ENCODE measurements at places on chromosomes 16 and 17.

- no peak for DNase-seq
These were observed 56.5 kb downstream of the SPAG9 start for GRCh38 chr17:51064061-51064735.

- no peak for DNase-seq
These were observed 2.6 kb downstream of the RARA start for GRCh38 chr17:40311575-40311974.

DNA sequence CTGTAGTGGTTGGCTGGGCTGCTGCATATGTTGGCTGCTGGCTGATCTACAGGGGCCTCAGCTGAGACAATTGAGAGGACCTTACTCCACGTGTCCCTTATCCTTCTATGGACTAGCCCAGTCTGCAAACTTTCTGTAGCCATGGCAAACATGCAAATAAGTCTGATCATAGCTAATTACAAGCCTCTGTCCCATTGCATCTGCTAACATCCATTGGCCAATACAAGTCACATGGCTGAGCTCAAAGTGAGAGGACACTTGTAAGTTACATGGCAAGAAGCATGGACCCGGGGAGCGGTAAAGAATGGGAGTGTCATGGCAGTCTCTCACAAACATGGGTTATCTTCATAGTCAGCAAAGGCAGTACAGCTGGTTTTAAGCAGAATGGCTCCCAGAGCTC, 11.6 kb upstream of the IL4R start:
- DNase-seq, result no peak

DNA sequence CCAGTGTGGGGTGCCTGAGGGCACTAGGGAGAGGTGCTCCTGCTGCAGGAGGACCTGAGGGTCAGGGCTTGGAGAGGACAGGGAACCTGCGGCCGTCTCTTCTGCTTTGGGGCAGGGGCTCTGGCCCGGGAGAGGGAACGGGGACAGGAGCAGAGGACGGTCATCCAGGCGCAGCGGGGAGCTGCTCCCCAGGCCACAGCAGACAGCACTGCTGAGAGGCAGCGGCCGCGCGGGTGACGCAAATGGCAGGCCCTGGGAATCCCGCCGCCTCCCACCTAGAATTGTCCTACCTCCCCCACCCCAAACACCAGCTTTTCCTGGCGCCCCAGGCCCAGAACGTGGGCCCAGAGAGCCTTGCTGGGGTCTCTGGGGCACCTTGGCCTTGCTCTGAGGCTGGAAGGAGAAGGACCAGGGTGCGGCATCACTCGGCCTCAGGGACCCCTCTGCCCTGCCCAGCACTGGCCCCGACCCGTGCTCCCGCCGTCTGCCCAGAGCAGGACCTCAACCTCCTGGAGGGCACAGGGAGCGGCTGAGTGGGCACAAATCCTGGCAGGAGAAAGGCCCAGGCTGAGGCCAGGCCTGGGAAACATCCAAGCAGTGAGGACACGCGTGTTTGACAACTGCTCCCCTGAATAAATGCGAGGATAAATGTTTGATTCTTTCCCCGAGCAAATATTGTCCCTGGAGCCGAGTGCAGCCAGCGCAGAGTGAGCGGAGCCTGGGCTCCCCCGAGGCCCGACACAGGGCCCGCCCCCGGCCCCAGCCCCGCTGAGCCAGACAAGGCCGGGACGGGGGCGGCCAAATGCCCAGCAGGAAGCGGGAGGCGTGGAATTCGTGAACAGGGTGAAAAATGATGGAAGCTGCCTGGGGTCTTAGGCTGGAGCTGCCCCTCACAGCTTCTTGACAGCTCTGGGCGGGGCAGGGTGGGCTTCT, 8.5 kb downstream of the SSTR5 start:
- DNase-seq, result no peak

DNA sequence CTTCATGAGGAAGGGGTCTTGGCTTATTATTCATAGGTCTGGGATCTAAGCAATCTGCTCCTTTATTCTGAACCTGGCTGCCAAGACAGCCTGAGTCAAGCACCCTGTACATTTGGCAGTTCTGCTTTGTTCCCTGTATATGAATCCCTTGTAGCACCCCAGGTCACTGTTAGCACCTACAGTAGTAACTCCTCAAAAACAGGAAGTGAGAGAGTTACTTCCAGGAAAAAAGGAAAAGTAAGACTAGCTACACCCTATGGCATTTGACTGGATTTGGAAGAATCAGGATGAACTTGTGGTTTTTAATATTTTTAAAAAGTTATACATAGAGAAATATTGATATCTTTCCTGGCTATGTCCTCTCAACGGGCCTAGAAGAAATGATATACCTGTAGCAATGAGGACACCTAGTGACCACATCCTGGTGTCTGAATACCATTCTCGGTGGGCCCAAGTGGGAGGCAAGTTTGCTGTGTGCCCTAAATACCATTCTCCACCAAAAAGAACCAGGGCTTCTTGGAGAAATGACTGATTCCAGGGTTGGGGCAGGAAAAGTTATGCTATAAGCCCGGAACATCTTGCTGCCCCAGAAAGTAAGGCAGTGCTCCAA, 9.9 kb downstream of the ANKRD40 start:
- DNase-seq, result no peak

DNA sequence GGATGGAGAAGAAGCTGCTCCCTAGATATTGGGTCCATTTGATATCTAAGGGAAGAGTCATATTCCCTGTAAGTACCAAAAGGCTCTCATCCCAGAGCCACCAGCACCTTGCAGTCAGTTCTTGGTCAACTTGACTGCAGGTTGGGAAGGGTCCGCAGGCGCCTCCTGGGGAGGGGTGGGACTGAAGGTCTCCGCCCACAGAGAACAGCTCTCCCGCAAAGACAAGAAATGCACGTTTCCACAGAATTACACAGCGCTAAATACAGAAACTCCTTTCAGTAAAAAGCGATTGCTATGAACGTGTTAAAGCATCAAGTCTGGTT, 864 bp upstream of the CTCF start:
- DNase-seq, result no peak

DNA sequence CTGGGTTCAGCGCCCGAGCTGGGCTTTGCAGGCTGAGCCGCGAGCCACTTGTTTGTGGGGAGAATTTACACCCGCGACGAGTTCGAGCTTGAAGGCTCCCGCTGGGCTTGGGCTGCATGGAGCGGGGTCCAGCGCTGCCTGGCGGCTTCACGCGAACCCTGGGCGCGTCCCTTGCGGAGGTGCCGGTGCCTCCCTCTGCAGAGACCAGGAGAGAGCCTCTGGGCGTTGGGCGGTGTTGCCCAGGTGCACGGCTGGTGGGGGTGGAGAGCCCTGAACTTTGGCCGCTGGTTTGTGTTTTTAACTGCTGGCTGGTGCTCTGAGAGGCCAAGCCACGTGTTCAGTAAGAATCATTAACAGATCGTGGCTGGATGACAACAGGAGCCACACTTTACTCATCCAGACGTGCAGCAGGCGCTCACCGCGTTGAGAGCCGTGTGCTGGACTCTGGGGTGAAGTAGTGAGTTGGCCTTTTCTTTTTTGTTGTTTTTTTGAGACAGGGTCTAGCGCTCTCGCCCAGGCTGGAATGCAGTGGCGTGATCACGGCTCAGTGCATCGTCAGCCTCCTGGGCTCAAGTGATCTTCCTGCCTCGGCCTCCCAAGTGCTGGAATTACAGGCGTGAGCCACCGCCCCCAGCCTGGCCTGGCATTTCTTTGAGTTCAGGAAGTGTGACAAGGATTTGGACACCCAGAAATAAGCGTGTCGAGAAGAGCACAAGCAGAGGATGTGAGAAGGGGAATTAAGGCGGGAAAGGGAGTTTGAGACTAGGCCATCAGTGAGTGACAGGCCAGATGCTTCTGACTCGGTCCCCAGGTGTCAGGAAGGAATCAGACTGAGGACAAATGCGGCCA, 827 bp downstream of the CDK10 start:
- no peak for DNase-seq

DNA sequence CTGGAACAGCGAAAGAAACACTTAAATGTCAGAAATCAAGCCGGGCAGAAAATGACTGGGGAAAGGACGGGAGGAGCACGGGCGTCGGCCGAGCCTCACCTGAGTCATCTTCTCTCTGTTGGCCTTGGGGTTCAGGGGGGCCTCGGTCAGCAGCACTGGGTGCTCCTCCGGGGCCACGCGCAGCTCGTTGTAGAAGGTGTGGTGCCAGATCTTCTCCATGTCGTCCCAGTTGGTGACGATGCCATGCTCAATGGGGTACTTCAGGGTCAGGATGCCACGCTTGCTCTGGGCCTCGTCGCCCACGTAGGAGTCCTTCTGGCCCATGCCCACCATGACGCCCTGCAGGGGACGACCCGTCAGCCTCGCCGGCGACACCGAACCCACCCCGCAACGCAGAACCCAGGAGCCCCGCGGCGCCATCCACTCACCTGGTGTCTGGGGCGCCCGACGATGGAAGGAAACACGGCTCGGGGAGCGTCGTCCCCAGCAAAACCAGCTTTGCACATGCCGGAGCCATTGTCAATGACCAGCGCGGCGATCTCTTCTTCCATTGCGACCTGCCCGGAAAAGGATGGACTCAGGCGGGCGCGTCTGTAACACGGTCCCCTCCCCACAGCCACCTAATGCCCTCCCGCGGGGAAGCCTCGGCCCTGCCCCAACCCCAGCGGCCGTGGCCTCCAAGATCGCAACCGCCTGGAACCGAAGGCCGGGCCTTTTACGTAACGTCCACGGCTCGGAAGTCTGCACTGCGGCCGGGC, 616 bp downstream of the ACTG1 start:
- peak; percentile 30 for DNase-seq

- no peak for DNase-seq
These were observed 389.2 kb upstream of the HSBP1 start for GRCh38 chr16:83418565-83418964.

DNA sequence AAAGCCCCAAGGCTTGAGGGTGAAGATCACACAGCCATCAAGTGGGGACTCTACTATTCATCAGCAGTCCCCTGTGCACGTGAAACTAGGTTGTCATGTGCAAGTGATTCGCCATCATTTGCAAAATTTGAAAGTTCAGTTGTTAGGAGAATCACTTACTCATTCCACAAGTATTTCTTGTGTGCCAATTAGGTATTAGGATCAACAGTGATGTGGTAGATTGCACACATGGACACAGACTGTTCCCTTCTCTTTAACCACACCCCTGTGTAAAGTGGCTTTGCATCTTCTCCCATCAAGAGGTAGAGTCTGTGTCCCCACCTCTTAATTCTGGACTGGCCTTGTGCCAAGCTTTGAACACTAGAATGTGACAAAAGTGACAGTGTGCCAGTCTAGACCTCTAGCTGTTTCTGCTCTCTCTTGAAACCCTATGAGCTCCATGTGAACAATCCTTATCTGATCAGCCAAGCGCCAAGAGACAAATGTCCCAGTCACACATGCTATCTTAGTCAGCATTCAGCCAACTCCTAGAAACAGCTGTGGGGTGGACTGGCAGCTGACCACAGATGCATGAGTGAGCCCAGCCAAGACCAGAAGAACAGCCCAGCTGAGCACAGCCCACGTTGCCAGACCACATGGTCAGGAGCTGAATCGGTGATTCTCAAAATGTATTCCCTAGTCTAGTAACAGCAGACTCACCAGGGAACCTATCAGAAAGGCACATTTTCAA, 31.5 kb upstream of the SHISA9 start:
- no peak for DNase-seq

GRCh38 chr17:51818777-51819176, 339.7 kb downstream of the CA10 start:
- no peak for DNase-seq

GRCh38 chr16:1707193-1707790, 1.3 kb downstream of the MAPK8IP3 start:
- DNase-seq, result no peak

DNA sequence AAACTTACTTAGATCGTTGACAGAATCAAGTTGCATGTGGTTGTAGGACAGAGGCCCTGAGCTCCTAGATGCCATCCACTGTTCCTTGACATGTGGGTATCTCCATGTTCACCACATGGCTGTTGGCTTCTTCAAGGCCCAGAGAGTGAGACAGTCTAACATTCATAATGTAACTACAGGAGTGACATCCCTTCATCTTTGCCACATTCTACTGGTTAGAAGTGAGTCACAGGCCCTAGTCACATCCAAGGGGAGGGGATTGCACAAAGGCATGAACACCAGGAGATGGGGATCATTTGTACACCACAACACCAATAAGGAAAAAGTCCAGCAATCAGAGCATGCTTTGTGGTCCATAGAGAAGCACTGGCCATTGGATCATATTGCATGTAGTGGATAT, 56.6 kb downstream of the WSCD1 start:
- DNase-seq, result no peak

DNA sequence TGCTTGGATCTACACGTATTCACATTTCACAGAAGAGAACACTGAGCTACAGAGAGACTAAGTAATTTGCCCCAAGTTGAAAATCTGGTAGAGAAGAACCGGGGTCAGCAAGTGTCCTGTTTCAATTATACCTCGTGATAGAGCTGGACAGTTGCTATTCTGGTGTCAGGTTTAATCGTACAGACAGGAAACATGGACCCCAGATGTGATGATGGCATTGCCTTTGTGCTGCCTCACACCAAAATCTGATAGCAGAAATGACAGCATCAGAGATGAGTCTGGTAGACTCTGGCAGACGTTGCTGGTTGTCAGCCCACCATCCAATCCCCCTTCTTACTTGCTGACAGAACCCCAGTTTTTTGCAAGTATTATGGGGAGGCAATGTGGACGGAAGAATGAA, 112.1 kb upstream of the FOXF1 start:
- DNase-seq, result no peak

DNA sequence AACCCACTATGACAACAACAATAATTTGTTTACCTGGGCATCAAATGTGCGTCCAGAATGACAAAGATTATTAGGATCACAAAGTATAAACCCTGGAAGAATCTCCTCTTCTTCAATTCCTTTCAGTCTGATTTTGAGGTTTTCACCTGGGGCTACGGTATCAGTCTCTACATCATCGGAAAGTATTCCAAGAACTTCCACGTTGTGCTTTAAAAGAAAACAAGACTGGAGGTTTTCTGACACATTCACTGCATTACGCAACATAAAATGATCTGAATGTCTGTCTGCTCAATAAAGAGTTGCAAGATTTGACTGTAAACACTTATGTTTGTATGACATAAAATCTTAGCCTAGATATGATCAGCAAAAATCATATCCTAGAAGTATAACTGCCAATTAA, 26.0 kb upstream of the RSL1D1 start:
- no peak for DNase-seq

- no peak for DNase-seq
These were observed 310.0 kb downstream of the CBLN1 start for GRCh38 chr16:48971571-48972077.

GRCh38 chr16:71311553-71312158, 22.5 kb upstream of the CMTR2 start:
- no peak for DNase-seq

All from T-cell (primary cell).